ENCODE measurements at places on chromosomes 13 and 19.

DNA sequence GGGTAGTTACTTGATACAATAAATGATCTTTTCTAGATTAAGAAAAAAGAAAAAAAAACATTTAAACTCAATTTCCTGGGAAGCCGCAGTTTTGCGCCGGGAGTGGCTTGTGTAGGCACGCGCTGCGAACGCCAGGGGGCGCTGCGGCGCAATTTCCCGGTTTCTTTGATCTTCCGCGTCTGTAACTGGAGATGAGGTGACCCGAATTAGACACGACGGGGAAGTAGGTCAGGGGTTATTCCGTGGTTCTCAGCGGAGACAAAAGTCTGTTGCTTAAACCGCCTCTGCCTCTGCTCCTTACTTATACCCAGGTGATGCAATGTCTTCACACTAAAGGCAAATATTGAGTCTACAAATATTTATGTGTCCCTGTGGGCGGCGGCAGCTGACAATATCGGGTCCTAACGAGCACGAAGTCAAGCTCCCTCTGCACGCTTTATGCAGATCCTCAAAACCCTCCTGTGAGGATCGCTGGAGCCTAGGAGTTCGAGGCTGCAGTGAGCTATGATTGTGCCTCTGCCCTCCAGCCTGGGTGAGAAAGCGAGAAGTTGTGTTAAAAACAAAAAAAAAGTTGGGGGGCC lies 15.2 kb downstream of the STXBP2 start:
- DNase-seq, result peak; percentile 83

GRCh38 chr13:64471916-64472315 lies 2758.2 kb downstream of the PCDH9 start:
- DNase-seq, result no peak

DNA sequence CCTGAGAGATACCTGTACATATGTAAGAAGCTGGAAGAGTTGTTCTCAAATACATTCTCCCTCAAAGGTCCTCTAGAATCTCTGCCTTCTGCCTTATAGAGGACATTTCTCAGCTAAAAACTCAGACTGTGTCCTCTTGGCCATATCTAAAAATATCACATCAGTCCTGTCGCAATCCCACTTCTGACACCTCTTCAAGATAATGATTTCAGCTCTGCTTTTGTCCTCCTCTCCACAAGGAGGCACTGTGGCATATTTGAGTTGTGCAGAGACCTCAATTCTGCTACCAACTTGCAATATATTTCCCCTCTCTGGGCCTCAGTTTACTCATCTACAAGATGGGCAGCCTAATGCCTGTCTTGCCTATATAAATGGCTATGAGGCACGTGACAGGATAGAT lies 16.6 kb downstream of the ADAMTS10 start:
- DNase-seq, result no peak

- no peak for DNase-seq
These were observed 192.5 kb downstream of the POSTN start for GRCh38 chr13:37406031-37406430.

DNA sequence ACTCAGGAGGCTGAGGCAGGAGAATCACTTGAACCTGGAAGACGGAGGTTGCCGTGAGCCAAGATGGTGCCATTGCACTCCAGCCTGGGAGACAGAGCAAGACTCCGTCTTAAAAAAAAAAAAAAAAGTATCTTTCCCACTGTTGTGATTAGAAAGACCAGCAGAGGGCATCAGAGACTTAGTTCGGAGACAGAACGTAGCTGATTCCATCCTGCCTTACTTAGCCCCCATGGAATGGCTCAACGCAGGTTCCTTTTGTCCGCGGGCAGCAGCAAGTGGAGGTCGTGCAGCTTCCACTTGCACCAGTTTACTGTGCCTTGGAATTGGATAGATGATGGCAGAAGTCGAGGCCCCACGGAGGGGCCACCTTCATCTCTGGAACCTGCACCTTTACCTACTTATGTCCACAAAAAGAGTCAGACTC lies 8.1 kb downstream of the TIMM29 start:
- DNase-seq, result peak; percentile 62

DNA sequence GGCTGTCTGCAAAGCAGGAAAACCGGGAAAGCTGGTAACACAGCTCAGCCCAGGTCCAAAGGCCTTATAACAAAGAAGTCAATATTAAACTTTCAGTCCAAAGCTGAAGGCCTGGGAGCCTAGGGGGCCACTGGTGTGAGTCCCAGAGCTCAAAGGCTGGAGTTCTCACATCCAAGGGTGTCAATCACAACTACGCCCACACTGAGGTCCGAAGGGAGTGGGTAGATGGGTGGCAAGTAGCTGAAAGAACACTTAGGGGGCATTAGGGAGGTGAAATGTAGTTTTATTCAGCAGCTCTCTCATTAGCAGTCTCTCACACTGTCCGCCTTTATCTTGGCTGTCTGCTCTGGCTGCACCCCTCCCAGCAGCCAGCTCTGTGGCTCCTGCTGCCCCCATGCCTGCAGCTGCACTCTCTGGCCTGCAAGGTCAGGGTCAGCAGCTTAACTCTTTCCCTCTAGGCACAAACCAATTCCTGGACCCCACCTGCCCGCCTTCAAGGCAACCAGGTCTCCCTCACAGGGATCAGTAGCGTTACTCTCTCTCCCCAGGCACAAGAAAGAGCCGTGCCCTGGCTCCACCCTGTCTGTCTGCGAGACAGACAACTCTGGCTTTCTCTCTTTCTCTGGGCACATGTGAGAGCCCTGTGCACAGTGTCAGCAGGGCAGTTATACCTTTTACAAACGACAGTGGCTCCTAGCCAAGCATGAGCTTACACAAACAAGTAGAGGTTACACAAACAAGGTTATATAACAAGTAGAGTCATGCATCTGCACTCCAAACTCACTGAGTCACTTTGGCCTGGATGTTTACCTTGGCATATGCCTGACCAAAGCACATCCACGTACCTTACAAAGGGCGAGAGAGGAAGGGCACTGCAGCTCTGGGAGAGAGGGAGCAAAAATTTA lies 249.4 kb upstream of the PCDH20 start:
- DNase-seq, result no peak

DNA sequence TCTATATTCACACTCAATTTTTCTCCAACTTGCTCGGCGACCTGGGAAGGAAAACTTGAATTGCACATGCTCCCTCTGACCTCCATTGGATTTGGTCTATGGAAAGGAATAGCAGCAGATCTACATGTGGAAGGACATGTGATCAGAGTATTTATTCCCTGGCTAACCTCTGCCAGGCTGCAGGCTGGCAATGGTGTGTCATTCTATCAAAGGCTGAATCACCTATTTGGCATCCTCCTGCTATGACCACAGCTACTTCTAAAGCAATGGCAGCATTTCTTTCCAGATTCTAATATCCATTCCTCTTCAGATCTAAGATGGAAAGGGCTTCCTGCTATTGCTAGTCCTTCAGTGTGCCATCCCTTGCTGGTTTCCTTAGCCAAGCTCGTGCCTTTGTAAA lies 144.3 kb upstream of the FREM2 start:
- no peak for DNase-seq

- DNase-seq, result no peak
These were observed 19.9 kb downstream of the TMED1 start for GRCh38 chr19:10815969-10816644.

- no peak for DNase-seq
These were observed 69.7 kb downstream of the ZNF100 start for GRCh38 chr19:21697698-21698097.

DNA sequence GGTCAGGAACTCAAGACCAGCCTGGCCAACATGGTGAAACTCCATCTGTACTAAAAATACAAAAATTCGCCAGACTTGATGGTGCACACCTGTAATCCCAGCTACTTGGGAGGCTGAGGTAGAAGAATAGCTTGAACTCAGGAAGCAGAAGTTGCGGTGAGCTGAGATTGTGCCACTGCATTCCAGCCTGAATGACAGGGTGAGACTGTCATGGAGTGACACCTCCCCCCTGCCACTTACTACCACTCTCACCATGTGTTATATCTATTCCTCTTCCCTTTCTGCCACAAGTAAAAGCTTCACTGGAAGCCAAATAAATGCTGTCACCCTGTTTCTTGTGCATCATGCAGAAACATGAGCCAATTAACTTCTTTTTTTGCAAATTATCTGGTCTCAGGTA lies 10.6 kb upstream of the CEACAM4 start:
- DNase-seq, result no peak

GRCh38 chr13:111846391-111847159 lies 220.4 kb upstream of the SOX1 start:
- DNase-seq, result no peak

DNA sequence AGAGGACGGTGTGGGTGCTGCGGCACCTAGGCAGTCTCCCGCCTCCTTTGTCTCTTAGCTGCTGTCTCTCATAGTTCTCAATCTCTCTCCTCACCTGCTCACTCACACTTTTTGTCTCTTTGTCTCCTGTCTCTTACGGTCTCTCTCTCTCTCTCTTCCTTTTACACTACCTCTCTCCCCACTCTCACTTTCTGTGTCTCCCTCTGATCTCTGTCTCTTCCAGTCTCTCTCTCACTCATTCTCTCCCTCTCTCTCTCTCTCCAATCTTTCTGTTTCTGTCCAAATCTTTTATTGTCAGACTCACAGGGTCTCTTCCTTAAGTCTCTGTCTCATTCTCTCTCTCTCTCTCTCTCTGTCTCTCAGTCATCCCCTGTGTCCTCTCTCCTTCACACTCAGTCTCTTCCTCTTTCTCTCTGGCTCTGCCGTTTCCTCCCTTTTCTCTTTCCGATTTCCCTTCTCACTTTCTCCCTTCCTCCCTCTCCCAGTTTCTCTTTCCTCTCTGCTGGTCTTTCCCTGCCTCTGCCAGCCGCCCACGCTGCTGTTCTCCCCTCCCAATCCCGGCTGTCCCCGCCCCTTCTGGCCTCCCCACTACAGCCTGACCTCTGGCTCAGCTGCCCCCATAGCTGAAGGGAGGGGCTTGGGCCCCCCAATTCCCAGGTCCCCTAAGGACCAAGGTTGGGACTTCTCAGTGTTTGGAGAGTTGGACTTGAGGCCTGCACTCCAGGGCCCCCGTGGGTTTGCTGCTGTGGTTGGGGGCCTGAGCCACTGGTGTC lies at the start of gene PLEKHA4:
Gene PLEKHA4 (minus strand): TSS at position 504 of the 773 bp plus-strand sequence. CDS start 997 bp downstream, outside the sequence.
- DNase-seq, result no peak

- no peak for DNase-seq
These were observed 72.1 kb downstream of the KLF12 start for GRCh38 chr13:74061926-74062595.

DNA sequence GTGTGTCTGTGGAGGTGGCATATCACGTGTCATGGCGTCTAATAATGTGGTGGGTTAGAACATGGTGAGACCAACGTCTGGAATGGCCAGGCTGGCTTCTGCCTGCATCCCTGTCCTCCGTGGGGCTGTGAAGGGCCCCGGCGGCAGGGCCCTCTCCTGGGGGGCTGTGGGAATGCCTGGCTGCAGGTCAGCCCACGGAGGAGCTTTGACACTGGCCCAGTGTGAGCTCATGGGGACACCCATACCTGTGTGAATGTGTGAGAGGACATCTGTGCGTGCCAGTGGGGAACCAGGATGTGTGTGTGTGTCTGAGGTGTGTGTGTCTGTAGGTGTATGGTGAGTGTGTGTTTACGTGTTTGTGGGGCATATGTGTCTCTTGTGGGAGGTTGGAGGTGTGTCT lies 300.1 kb downstream of the TEX29 start:
- DNase-seq, result no peak

- DNase-seq, result no peak
These were observed 29.1 kb downstream of the ATP12A start for GRCh38 chr13:24709186-24709913.

GRCh38 chr13:31747291-31747690 lies 8.0 kb downstream of the RXFP2 start:
- no peak for DNase-seq

- no peak for DNase-seq
These were observed 2783.8 kb downstream of the PCDH9 start for GRCh38 chr13:64446372-64446771.

DNA sequence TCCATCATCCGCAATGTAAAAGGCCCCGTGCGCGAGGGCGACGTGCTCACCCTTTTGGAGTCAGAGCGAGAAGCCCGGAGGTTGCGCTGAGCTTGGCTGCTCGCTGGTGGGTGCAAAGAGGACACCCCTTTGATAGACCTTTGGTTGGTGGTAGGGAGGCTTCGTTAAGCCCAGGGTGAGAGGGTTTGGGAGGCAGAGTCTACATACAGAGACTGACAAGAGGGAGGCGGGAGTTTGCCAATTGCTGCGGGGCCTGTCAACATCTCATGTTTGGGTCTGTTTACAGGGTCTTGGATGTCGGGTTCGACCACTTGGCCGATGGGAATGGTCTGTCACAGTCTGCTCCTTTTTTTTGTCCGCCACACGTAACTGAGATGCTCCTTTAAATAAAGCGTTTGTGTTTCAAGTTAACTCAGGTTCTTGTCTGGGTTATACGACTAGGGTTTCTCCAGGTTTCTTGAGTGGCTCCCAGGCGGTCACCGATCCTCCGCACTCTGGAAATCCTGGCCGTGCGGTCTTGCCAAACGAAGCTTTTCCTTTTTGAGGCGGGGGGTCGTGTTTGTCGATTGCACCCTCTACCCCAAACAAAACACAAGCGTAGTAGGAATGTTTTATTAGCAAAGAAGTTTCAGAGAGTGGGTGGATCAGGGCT lies 816 bp downstream of the RPS28 start:
- DNase-seq, result no peak

DNA sequence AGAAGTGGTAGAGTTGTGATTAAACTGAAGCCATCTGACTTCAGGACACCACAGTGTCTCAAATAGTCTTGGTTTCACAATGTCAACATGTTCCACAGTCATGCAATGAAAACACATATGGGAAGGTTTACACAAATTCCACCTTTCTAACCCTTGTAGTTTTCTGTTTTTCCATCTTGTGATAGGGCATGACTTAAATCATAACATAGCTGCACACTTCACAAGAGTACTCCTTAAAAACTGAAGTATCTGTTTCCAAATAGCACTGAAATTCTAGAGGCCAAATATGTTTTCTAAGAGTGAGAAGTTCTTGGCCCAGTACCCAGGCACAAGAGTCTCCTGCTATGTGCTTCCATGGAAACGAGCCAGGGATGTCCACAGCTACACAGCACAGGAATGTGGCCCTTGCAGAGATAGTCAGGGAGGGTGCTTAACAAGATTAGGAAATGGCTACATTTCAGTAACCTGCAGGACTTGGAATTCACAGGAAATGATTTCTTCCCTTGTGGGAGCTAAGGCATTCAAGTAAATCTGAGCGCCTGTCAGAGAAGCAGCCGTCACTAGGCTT lies 269.1 kb downstream of the NDFIP2 start:
- DNase-seq, result peak; percentile 96

- DNase-seq, result no peak
These were observed 24.0 kb upstream of the TEX29 start for GRCh38 chr13:111296417-111296816.

DNA sequence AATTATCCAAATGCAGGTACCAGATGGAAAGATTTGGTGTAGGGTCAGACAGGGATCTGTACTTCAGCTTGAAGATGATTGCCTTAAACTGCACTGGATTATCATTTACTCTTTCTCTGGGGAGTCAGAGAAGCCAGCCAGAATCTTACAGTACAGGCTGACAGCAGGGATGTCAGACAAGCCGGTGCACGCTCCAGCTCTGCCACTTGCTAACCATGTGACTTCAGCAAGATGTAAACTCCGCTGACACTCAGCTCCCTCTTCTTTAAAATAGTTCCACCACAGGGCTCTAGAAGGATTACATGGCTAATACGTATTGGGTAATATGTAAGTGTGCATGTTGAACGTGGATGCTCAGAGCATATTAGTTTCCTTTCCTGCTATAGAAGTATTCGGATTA lies 251.4 kb upstream of the MAB21L1 start:
- DNase-seq, result no peak
